ENCODE measurements at places on chromosomes 3 and 15.

DNA sequence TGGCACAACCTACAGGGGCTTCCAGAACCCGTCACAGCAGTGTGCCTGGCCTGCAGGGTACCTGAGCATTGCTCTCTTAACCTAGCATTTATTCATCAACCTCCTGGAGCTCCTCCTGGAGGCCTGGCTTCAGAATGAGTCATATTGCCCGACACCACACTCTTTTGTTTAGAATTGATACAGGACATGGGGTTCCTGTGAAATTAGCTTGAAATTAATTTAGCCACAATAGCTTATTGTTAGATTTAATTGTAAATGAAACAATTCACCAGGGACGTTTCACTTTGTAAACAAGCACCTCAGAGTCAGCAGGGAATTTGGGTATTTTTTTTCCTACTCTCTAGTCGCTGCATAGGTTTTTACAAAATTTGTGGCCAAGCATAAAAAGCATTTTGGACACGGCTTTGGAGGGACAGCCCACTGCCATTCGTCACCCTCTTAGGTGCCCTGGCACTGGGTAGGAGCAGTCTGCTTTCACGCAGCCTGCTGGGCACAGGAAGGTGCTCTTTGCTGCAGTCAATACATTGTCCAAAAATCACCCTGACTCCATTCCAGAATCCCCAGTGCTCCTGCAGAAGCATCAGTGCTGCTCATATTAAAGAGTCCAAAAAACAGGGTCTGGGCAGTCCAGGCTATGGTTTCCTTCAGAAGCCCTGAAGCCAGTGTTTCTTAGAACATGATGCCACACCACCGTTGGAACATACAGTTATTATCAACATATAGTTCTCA, 60.8 kb upstream of the MEF2A start:
- no peak for DNase-seq

DNA sequence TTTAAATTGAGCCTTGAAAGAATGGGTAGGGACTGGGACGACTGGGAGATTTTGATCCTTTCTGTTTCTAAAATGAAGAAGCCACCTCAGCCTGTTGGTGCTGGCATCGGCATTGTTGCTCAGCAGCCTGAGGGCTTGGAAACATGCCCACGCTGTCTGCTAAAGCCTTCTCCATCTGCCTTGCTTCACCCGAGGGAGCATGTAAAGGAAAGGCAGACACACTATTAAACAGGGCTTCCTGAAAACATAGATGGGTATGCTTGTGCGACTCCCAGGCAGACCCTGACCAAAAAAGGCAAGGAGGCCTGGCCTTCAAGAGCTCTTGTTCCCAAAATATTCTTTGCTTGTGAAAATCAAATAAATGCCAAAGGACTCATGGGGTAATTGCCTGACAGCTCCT, 84.2 kb upstream of the SLC4A7 start:
- DNase-seq = no peak

- DNase-seq = peak; percentile 9
These were observed 89.7 kb downstream of the SSR3 start for GRCh38 chr3:156465194-156465593.

- DNase-seq = no peak
These were observed 70.1 kb downstream of the CD200 start for GRCh38 chr3:112403103-112403502.

DNA sequence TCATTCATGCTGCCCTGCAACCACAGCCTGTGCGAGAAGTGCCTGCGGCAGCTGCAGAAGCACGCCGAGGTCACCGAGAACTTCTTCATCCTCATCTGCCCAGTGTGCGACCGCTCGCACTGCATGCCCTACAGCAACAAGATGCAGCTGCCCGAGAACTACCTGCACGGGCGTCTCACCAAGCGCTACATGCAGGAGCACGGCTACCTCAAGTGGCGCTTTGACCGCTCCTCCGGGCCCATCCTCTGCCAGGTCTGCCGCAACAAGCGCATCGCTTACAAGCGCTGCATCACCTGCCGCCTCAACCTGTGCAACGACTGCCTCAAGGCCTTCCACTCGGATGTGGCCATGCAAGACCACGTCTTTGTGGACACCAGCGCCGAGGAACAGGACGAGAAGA, 4.7 kb downstream of the TRIM42 start:
- DNase-seq = no peak

- DNase-seq = no peak
These were observed 303.4 kb downstream of the DIPK2A start for GRCh38 chr3:144275005-144275404.

GRCh38 chr3:174355505-174355904, 503.6 kb upstream of the NAALADL2 start:
- peak; percentile 61 for DNase-seq

GRCh38 chr3:178966299-178967176, 105.1 kb downstream of the ZMAT3 start:
- peak; percentile 76 for DNase-seq

DNA sequence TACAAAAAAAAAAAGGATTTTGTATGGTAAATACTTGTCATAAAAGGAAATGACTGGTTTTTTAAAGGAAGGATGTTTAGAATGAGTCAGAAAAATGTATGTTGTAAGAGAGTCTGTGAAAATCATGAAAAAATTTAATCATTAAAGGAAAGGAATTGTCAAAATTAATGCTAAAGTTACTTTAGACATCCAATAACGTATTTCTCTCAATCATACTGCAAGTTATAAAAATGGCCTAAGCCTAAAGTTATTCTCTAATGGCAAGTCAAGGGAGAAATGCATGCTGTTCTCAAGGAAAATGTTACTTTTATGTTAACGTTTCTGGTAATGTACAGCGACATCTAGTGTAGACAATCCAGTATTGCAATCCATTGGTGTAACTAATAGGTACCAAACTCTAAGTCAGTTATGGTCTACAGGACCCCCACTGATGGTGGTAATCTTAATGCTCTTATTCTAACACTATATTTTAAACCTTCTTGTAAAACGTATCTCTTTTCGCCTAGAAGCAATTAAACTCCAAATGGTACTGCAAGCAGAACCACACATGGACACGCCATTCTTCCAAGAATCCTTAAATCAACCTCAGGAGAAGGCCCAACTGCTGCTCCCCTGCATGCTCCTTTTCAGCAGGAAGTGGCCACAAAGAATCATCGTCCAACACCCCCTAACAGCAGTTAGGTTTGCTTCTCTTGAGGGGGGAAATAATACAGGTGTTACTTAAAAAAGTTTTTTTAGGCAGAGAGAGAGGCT, 35.2 kb downstream of the NCEH1 start:
- peak; percentile 68 for DNase-seq

DNA sequence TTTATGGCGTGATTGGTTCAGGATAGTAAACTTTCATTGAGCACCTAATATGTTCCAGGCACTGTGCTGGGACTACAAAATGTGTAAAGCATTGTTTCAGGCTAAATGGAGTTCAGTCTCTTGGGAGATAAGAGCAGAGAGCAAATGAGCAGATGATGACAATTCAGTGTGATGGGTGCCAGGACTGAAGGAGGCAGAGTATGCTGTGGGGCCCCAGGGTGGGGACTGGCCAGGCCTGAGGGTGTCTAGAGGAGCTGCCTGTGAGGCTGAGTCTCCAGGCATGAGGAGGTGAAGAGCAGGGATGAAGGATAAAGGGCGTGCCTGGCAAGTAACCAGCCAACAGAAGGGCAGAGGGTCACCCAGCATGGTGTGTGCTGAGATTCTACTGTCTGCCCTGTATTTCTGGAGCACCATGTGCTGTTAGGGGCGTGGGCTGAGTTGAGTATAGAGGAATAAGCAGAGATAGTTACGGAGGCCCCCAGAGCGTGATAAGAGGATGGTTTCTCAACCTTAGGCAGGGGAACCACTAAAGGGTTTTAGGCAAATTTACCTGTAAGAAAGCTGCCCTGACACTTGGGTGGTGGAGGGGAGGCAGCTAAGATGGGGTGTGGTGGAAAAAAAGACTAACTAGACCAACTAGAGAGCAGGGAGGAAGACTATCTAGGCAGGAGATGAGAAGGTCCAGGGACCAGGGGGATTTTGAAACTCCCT, 38.5 kb downstream of the EPHB1 start:
- DNase-seq = no peak

DNA sequence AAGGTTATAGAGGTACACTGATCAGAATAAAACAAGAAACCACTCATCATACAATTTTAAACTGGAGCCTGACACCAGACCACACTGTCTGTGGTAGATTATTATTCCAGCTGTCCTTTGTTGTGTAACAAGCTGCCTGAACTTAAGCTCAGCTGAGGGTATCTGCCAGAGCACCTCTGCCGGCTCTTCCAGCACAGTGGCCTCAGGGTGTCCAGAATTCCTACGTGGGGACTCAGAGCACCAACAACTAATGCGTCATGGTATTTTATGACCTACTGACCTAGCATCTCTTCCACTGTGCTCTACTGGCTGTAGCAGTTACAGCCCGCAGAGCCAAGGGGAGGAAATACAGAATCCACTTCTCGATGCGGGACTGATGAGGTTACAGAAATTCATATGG, 15.6 kb upstream of the RAF1 start:
- DNase-seq = peak; percentile 82

GRCh38 chr15:98684995-98685525, 36.7 kb downstream of the IGF1R start:
- DNase-seq = no peak

GRCh38 chr3:119647171-119647570, 13.2 kb downstream of the POPDC2 start:
- DNase-seq = no peak

DNA sequence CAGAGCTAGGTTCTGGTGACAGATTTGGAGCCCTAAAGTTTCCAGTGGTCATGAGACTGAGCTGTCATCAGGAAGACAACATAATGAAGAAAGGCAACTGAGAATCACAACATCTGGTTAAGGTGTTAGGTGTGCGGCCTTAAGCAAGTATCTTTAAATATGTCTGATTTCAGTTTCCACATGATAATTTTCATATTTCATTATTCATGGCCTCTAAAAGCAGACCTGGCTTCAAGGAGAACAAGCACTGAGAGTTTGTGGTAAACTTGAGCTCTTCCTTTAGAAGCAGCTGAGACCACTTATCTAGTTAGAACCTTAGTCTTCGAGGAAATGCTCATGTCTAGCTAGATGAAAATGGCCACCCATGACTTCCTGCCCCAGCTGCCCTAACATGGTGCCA, 25.7 kb upstream of the MYLK start:
- DNase-seq = no peak

- DNase-seq = no peak
These were observed 28.8 kb downstream of the GOLGA6A start for GRCh38 chr15:74053517-74053916.
